Ascending aorta (tissue), 2 donors: ENCODE measurements at places on chromosomes 6 and 20. TPM values are rescaled to one million over a fixed set of nuclear protein-coding genes. Genes with fewer than 3 reads are reported as not detected.

DNA sequence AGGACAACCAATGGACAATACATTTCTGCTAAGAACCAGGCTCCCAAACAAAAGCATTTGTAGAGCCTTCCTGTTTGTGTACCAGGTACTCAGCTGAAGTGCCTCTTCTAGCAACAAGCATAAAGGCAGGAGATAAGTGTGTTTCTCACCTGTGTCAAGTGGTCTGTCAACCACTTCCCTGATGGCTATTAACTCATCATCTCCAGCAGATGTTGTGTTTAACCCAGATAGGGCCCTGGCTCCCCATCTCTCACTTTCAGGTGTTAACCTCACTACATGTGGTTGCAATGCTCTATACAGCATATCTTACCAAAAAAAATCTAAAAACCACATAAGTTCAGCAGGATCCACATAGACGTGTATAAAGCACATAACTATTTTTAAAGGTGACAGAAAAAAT, 9.6 kb upstream of the IL17A start:
- no peaks in the 10 kb centered on the region for H3K36me3 ChIP-seq

ZSCAN23 gene
- not detected for total RNA-seq

ARMC2 gene
- 0.11 TPM for total RNA-seq

DNA sequence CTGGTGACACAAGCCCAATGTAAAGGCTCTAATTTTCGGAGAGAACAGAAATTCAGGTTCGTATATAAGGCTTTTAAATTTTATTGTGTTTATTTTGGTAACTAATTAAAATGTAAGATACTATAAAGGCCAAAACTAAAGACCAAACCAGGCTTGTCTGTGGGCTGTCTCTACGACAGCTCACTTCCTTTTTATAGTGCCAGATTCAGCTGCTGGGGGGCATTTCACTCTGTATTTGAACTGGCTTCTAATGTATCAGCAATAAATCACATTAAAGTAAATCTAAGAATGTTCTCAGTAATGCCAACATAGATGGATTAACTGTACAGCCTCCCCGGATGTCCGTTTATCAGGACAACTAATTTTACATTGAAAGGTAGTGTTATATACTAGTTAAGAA, 31.1 kb upstream of the STXBP5 start:
- H3K4me3 ChIP-seq, result no peak overlapping the region
- H3K27me3 ChIP-seq, result no peaks in the 10 kb centered on the region
- H3K4me1 ChIP-seq, result no peaks in the 10 kb centered on the region
- no peaks in the 10 kb centered on the region for H3K36me3 ChIP-seq

DNA sequence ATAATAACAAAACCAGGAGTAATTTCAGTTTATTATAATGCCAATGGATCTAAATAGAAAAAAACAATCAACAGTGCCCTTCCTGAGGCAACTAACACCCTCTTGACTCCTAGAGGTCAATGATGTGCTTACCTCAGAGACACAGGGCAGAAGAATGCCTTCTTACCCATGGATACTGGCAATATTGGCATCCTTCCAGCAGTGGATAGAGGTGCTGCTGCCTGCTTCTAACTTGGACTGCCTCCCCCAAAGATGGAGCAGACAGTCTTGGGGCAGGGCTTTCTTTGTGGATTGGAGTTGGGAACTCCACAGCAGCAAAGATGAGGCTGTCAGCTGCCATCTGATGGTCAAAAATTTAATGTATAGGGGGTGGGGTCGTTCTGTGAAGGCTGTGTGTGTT, 78.7 kb downstream of the AK9 start:
- no peaks in the 10 kb centered on the region for H3K4me1 ChIP-seq
- no peak for DNase-seq
- no peak overlapping the region for H3K4me3 ChIP-seq
- peaks cover 7% of the 10 kb centered on the region for H3K36me3 ChIP-seq
- H3K27me3 ChIP-seq, result no peaks in the 10 kb centered on the region

GRCh38 chr20:49914310-49915117, 815 bp downstream of the SPATA2 start:
- peak overlapping the region; percentile 88 for H3K4me3 ChIP-seq
- H3K27ac ChIP-seq, result peak overlapping the region; percentile 100
- H3K27me3 ChIP-seq, result no peaks in the 10 kb centered on the region
- H3K36me3 ChIP-seq, result no peaks in the 10 kb centered on the region

- H3K36me3 ChIP-seq, result peaks cover 72% of the 10 kb centered on the region
- H3K27me3 ChIP-seq, result no peaks in the 10 kb centered on the region
- H3K27ac ChIP-seq, result no peak overlapping the region
Measured at GRCh38 chr20:38429301-38429700, 5.8 kb downstream of the SNHG17 start.

SLC35D3 gene
- not detected for total RNA-seq

- H3K4me3 ChIP-seq, result no peak overlapping the region
- H3K27me3 ChIP-seq, result no peaks in the 10 kb centered on the region
- H3K36me3 ChIP-seq, result no peaks in the 10 kb centered on the region
- H3K27ac ChIP-seq, result no peak overlapping the region
- no peaks in the 10 kb centered on the region for H3K4me1 ChIP-seq
Measured at GRCh38 chr20:23492292-23492691, 1.4 kb downstream of the CST8 start.

- no peak overlapping the region for H3K4me3 ChIP-seq
- no peak for DNase-seq
- H3K27ac ChIP-seq, result no peak overlapping the region
- no peaks in the 10 kb centered on the region for H3K4me1 ChIP-seq
- no peaks in the 10 kb centered on the region for H3K36me3 ChIP-seq
Measured at GRCh38 chr6:105680131-105680530, 277.2 kb upstream of the PREP start.

OR2J3 gene
- not detected for total RNA-seq

DNA sequence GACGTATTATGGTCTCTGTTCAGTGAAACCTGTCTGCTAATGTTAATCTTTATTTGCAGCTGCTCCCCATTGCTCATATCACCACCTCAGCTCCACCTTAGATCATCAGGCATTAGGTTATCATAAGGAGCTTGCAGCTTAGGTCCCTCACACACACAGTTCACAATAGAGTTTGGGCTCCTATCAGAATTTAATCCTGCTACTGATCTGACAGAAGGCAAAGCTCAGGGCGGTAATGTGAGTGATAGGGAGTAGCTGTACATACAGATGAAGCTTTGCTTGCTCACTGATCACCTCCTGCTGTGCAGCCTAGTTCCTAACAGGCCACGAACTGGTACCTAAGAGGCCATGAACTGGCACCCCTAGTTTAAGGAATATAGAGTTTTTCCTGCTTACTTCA, 989.7 kb downstream of the EYS start:
- H3K36me3 ChIP-seq, result no peaks in the 10 kb centered on the region
- no peak overlapping the region for H3K4me3 ChIP-seq
- DNase-seq, result no peak

- H3K4me1 ChIP-seq, result no peaks in the 10 kb centered on the region
- H3K36me3 ChIP-seq, result no peaks in the 10 kb centered on the region
- DNase-seq, result no peak
Measured at GRCh38 chr20:22507240-22507961, 77.0 kb downstream of the FOXA2 start.

GRCh38 chr6:157629220-157629619, 193.8 kb upstream of the SNX9 start:
- DNase-seq, result no peak
- no peaks in the 10 kb centered on the region for H3K36me3 ChIP-seq
- H3K27me3 ChIP-seq, result no peaks in the 10 kb centered on the region
- no peak overlapping the region for H3K4me3 ChIP-seq
- no peak overlapping the region for H3K27ac ChIP-seq

DNA sequence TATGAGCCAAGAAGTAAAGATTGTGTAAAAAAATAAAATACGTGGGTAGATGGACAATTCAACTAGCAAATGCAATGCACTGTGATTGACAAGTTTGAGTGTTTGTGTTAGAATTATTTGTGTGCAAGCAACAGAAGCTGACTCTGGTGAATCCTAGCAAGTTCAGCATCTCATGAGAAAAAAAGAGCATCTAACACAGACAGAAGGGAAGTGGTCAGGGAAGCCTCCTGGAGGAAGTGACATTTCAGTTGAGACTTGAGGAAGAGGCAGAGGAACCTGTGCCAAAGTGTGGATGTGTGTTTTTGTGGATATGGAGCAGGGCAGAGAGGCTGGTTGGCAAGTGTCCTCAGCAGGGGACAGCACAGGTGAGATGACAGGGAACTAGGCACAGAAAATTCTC, 248.7 kb downstream of the ZNF217 start:
- H3K36me3 ChIP-seq, result no peaks in the 10 kb centered on the region
- no peaks in the 10 kb centered on the region for H3K27me3 ChIP-seq
- no peak overlapping the region for H3K27ac ChIP-seq

DNA sequence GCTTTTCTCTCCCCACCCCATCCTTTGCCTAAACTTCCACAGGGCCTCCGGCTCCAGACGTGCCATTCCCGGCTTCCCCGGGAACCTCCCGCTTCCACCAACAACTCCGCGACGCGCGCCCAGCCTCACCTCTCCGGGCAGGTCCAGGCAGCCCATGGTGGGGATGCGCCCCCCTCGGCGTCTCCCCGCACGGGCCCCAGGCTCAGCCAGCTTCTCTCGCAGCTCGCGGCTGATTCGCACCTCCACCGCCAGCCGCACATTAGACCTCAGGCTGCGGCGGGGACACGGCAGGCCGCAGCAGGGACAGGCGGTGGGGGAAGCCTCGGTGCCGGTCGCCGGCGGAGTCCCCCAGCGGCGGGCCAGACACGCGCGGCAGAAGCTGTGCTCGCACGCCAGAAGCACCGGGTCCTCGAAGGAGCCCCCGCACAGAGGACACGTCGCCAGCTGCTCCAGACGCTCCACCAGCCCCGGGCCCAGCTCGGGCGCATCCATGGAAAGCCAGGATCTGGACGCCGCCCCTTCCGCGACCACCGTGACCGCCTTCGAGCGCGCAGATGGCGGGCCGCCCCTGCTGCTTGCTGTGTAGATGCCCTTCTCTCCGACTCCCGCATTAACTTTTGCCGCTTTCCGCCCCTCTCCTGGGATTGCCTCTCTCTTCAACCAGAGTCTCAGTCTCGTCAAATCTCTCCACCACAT, at the start of gene RNF39:
Gene RNF39 (minus strand): TSS at position 676 of the 696 bp plus-strand sequence. CDS start 184 bp downstream, at position 492.
- DNase-seq, result no peak
- peaks cover 8% of the 10 kb centered on the region for H3K27me3 ChIP-seq
- H3K4me3 ChIP-seq, result peak within 1 kb of the TSS; percentile 26
- no peaks in the 10 kb centered on the region for H3K36me3 ChIP-seq
- H3K27ac ChIP-seq, result no peak within 1 kb of the TSS

GRIK2 gene
- total RNA-seq, result not detected

DNA sequence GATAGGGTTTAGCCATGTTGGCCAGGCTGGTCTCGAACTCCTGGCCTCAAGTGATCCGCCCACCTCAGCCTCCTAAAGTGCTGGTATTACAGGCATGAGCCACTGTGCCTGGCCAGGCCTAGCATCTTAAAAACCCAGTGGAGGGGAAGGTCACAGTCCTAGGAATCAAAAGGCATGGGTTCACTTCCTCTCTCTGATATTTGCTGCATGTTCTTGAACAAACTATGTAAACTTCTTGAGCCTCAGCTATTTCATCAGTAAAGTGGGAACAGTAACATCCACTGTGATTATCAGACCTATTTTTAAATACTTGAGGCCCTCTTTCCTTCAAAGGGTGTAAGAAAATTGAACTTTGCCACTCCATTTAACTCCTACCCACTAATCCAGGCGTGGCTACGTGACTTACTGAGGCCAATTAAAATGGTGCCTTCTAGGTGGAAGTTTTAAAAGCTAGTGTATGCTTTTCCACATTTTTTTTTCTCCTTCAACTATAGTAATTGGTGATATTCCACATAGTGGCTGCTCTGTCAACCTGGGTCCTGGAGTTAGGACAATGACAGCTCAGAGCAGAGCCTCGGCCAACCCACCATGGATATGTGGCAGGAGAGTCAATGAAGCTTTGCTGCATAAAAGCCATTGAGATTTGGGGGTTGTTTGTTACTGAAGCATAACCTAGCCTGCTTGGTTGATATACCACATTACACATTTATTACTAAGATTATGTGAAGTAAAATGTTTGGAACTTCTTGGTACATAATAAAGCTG, 32.2 kb upstream of the IER3 start:
- H3K4me3 ChIP-seq, result no peak overlapping the region
- no peak overlapping the region for H3K27ac ChIP-seq
- DNase-seq, result no peak
- H3K4me1 ChIP-seq, result peaks cover 13% of the 10 kb centered on the region
- no peaks in the 10 kb centered on the region for H3K36me3 ChIP-seq

DNA sequence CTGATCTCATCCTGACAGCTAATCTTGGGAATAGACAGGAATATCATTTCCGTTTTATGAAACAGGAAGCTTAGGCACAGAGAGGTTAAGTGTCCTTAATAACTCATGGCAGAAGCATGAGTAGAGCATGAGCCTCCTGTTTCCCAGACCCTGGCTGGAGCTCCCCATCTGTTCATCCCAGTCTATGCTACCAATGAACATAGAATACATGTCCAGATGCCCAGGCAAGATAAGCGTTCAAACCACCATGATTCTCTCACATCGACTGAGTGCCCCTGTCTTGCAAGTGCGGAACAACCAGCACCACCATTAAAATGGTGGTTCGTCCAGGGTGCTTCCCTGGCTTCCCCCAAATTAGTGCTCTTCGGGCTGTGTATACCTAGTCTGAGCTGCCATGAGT, 217.1 kb downstream of the FARS2 start:
- no peak overlapping the region for H3K27ac ChIP-seq
- H3K4me1 ChIP-seq, result no peaks in the 10 kb centered on the region
- no peak for DNase-seq

DNA sequence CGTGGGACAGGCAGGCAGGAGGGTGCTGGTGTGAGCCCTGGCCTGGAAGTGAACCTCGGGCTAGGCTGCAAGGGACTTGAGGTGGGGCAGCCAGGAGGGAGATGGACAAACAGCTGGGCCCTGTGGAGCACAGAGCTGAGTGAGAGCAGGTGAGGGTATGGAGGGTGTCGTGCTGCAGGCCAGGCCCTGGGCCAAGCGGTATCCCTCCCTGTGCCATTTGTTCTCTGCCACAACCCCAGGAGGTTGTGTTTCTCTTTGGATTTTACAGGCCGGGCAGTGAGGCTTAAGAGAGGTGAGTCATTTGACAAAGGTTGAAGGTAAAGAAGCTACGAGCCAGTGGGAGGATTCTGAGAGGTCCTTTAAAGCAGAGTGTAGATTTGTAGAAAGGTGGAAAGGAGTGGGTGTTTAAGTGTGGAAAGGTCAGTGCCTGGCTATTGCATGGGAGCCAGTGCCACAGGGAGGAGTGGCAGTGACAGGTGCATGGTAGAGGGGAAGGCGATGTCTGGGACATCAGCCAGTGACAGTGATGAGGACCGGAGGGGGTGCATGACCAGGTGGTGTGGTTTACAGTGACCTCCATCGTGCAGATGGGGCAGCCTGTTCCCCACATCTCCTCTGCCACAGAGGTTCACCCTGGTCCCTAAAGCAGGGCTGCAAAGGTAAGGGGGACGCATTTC, 39.8 kb downstream of the GMPR start:
- no peak overlapping the region for H3K4me3 ChIP-seq
- no peaks in the 10 kb centered on the region for H3K27me3 ChIP-seq
- peak overlapping the region; percentile 79 for H3K27ac ChIP-seq
- DNase-seq, result no peak

DEFB124 gene
- not detected for total RNA-seq

DNA sequence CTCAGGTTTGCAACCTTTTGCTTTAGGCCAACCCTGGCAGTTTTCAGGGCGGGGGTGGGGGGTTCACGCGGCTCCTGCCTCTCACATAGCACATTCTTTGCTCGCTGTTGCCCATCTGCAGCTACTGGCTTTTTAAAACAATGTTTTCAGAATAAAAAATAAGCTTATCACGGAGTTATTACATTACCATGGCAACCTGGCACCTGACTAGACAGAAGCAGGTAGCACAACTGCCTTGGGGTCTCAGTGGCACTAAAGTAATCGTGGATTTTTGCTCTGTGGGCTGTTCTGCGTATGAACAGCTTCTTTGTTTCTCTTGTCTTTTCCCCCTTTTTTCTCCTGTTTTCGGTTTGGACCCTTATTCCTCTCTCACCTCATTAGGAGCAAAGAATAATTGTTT, 9.1 kb upstream of the MANBAL start:
- H3K4me3 ChIP-seq, result no peak overlapping the region
- H3K27ac ChIP-seq, result no peak overlapping the region
- peaks cover 7% of the 10 kb centered on the region for H3K4me1 ChIP-seq
- DNase-seq, result no peak
- no peaks in the 10 kb centered on the region for H3K36me3 ChIP-seq

CYP21A2 gene
- total RNA-seq, result 14.0 TPM
